ELR (cell line): ENCODE measurements at places on chromosomes 3 and 15.

GRCh38 chr3:48563382-48563918 lies at the start of gene UCN2:
UCN2 (minus strand) TSS chr3:48563781; CDS start chr3:48563124, 657 bp downstream.
- peak; percentile 38 for DNase-seq

DNA sequence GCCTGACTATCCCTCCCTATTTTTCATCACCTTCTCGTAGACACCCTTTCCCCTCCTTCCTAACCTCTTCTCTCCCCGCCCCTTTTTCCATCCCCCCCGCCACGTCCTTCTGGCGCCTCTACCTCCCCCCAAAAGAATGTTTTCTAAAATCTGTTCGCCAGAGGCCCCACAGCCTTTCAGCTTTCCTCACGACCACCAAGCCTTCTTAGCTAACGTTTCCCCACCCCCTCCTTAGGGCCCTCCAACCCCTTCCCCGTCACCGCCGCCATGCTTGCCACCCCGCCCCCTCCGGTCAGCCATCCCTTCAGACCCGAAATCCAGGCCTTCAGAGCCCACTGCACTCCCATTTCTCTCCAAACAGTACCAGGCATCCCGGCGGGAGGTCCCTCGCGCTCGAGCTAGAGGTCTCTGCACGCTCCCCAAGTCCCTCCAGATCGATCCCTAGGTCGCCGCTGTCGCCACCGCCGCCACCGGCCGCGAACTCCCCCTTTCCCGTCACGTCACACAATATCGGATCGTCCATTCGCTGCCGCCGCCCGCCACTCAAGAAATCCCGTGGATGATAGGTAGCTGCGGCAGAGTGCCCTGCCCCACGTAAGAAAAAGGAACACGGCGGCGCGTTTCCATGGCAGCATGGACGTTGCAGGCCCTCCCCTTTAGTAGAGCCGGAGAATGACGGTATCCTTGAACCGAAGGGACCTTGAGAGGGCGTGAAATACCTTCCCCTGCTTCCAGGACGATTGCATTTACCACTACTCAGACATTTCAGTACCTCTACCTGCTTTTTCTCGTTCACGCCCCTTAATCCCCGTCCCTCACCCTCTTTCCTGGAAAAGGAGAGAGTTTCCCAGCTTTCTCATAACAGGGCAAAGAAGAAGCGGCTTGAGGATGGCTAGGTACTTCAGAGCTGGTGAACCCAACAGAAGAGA lies at the start of gene TP53BP1:
Gene TP53BP1 (minus strand): TSS at position 484 of the 929 bp plus-strand sequence. CDS start 113 bp downstream, at position 371.
- DNase-seq = peak; percentile 94

- DNase-seq = no peak
Observed at GRCh38 chr3:171561596-171562323, 101.6 kb upstream of the TNIK start.

GRCh38 chr3:194090716-194091115 lies 45.2 kb upstream of the HES1 start:
- DNase-seq = no peak

DNA sequence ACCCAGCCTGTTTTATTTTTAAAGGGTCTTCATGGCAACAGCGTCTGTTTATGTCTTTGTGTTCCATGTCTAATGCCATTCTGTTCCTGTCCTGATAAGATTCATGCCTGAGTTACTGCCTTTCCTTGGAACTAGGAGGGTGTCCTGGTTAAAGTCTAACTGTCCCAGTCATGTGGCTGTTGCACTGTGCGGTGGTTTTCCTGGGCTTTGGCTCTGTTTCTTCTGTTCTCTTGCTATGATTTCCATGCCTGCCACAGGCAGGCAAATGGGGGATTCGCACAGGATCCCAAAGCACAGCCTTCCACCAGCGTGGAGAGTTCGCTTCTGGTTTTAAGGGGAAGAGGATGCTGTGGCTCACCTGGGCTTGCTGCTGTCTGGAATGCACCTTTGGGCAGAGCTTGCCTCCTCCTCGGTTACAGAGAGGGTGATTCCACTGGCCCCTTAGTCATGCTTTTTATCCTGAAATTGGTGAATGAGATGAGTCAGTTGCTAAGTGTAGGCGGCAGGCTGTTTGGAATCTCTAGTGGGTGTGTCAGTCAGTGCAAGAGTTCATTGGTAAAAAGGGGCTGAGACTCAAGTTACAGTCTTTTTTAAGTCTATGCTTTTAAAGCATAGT lies 86.8 kb downstream of the CCK start:
- DNase-seq = peak; percentile 89

GRCh38 chr3:177746337-177746933 lies 549.2 kb upstream of the TBL1XR1 start:
- DNase-seq = no peak

GRCh38 chr3:50573566-50574443 lies 4.5 kb downstream of the HEMK1 start:
- no peak for DNase-seq

DNA sequence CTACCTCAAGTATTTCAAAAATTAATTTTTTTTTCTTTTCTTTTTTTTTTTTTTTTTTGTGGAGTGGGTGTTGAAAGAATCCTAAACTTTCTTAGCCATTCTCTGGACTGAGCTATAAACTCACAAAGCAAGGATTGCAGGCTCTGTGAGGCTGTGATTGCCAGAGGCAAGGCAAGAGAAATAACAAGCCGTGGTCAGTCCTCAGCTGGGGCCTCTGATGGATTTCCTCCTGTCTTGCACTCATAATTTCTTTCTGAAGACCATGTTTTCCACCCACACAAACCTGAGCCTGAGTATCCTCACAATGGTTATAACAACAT lies 1.3 kb downstream of the CX3CR1 start:
- no peak for DNase-seq

GRCh38 chr3:193407688-193408087 lies 29.1 kb upstream of the ATP13A5 start:
- DNase-seq = no peak

- no peak for DNase-seq
Observed at GRCh38 chr3:14524311-14524711, 15.8 kb downstream of the GRIP2 start.

DNA sequence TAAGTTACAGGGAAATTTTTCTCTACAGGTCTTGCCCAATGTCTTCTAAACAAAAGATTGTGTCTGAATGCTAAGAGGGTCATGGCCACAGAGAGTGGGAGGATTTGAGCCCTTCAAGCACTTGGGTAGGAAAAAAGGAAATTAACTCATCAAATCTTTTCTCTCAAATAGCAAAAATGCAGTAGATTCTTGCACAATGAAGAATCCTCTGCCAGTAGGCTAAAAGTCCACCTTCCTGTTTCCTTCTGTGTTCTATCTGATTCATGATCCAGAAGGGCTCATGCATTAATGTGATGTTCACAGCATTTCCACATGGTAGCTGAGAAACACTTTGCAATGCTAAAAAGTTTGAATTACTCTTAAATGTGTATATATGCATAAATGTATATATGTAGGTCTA lies 177.1 kb downstream of the CD47 start:
- peak; percentile 31 for DNase-seq
